ENCODE measurements at places on chromosomes 1 and 21.

DNA sequence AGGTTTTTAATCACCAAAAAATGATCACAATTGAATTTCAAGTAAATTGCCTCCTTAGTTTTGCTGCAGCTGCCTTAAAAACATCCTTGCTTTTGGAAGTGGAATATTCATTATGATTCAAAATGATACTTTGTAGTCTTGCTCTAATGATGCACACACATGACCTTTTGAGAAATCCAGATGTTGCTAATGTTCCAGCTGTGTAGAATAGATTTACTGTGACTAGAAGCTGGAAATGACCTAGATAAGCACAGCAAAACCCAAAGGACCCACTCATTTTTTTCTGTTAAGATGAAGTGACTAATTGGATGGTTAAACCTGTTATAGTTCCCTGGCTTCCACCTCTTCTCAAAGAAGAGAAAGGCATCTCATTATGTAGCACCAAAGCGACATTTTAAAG is 64.6 kb upstream of the RALGPS2 start:
- DNase-seq: no peak

DNA sequence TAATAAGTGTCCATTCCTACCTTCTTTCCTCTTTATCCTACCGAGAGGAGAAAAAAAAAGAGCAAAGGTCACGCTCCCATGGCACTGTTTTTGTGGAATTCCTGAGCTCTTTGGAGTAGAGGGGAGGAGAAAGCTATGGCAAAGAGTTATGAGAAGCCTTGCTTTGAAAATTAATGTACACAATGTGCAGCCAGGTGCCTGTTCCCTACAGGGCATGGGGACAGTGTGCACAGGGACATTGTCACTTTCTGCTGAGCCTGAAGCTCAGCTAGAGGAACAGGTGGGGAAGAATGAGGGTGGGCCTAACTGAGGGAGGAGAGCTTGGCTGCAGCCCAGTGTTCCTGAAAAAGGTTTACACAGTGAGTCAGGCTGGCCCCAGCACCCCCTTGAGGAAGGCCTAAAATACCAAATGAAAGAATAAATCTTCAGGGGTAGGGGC is 66.1 kb downstream of the PLXNA2 start:
- DNase-seq: peak; percentile 52

- DNase-seq: no peak
Observed at GRCh38 chr1:169473347-169473746, 12.4 kb downstream of the SLC19A2 start.

DNA sequence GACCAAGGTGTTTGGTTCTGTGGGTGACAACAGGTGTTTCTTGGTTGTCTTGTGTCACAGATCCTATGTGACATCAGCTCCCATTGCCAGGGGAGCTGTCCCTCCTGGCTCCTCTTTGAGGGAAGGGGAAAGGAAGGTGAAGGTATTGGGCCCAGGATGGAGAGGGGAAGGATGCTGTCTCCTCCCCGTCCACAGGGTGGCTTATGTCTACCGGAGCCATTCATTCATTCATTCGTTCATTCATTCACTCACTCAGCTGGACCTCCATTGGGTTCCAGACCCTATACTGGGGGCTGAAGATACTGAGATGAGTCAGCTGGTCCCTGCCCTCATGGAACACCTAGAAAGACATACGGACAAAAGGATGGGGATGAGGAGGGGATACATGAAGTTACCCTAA is 38.9 kb downstream of the EPHB2 start:
- DNase-seq: no peak

GRCh38 chr1:169338617-169339016 is 29.0 kb downstream of the NME7 start:
- DNase-seq: no peak

Measured in Daoy (cell line).